Posterior vena cava (tissue), 2 donors: ENCODE measurements at places on chromosomes 7 and 10. TPM values are rescaled to one million over a fixed set of nuclear protein-coding genes. Genes with fewer than 3 reads are reported as not detected.

Gene LRRC17
- 1.4 TPM for total RNA-seq

GRCh38 chr10:75547391-75548298 lies 116.2 kb downstream of the LRMDA start:
- DNase-seq = no peak

DNA sequence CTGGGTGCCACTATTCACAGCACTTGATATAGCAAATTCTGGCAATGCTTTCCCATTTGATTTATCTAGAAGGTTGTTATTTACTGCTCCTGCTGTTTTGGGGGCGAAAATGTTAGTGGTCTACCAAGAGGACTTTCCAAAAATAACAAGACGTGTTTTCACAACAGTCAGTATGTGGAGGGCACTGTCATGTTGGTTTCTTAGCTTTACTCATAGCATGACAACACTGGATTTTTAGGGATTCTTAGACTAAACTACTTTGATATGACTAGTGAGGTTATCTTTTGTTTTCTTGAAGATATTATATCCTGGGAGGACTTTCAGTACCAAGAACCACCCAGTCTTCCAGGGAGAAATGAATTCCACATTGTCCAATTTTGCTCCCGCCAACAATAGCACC lies 49.4 kb downstream of the NUDCD3 start:
- DNase-seq = no peak

DNA sequence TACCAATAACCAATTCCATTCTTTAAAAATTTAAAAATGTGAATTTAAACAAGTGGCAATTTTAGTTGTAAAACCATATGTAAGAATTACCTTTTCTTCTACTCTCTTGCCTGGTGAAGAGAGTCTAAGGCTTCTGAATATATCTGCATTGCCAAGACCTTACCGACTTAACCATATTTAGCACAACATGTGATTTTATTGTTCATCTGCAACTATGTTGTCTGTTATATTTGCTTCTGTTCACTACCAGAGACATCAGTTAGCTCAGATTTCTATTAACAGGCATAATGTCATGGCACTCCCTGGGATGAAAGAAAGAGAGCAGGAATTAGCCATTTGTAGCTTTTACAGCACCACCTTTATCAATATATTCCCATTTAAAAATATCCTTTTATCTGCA lies 55.3 kb downstream of the CHN2 start:
- no peak for DNase-seq

DNA sequence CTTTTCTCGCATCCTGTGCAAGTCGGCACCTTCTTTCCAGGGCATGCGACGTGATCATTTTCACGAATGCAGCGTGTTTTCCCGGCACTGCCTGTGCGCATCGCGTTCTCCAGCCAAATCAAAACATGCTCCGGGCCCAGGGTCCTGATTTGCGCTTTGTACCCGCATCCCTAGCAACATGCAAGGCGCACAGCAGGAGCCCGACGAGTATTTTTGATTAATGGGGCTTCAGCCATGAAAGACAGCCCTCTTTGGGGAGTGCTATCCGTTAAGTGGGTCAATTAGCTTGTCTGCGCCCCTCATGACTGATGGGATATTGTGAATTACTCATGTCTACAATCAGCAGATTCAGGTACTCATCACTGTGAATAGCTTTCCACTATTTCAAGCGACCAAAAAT lies 243.3 kb upstream of the RNF32 start:
- no peak for DNase-seq

- peak; percentile 66 for DNase-seq
Observed at GRCh38 chr7:114921631-114922025, 266 bp upstream of the MDFIC start.

- DNase-seq = no peak
Observed at GRCh38 chr7:14841869-14842268, 60.7 kb downstream of the DGKB start.

- peak; percentile 61 for DNase-seq
Observed at GRCh38 chr7:57204411-57204811, 72.2 kb upstream of the ZNF479 start.

- DNase-seq = no peak
Observed at GRCh38 chr10:77899080-77899477, 27.5 kb downstream of the DLG5 start.

DNA sequence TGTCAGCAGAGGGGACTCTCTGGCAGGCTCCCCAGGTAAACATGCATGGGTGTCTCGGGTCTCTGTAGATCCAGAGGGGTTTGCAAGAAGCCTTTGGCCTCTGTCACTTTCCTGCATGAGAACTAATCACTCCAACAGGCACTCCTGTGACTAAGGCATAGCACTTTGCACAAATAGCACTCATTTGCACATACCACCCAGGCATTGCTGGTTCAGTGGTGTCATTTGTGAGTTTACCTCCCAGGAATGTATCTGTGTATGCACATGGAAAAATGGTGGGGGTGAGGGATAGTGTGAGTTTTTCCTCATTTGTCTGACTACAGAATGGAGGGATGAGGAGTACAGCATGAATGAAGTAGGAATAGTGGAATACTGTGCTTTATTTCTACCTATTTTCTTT lies 39.5 kb downstream of the CNNM1 start:
- no peak for DNase-seq

DNA sequence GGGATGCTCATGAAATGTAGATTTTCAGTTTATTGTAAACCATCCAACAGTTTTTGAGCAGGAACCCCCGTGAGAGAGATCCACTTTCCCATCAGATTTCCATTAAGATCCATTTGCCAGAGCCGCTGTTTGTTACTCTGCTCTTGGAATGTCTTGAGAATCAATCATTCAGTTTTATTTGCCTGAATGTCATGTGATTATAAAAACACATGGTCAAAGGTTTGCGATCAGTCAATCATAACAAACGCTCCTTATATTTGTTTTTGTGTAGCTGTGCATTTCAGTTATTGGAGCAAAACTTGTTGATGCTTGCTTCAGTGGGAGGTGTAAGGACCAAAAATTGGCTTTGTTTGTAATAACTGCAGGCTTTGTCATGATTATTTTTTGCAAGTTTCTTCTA lies 155.8 kb upstream of the RHOBTB1 start:
- no peak for DNase-seq

DNA sequence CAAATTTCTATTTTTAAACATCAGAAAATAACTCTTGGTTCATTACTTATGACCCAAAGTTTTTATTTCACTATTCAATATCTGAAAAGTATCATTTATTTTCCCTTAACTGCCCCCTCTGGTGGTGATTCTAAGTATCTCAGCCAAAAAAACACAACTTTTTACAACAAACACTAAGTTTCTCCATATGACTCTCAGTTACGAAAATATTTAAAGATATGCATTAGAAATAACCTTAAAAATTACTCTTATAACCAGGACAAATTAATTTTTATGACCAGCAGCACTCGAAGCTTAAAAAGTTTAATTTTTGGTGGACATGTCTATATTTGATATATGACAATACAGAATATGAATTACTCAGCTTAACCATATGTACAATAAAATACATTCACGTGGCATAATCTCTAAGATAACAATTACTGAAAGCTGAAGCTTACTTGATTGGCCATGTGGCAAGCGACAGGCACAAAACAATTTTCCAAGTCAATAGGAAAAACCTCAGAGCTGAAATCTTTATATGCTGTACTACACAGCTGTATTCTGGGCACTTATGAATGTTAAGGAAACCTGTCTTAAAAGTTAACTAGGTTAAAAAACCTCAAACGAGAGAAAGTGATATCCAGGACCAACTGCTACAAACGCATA lies 2.3 kb downstream of the HNRNPA2B1 start:
- no peak for DNase-seq

DNA sequence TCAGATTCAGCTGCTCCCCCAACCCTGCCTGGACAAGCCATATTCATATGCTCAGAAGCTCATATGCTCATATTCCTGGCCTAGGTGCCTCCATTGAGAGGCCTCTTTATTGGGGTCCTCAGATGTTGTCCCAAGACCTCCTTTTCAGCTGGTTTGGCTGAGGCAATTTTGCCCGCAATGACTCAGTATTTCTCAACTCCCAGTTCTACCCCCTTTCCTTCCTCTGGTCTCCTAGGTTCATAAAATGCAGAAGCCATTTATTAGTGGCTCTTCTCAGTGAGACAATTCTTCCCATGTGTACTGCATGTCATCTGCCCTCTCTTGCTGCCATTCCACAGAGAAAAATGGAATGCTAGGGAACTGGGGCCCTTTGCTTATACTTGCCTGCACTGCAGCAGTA lies 110.7 kb downstream of the INHBA start:
- no peak for DNase-seq
